ENCODE measurements at places on chromosomes 1 and 21. TPM values are rescaled to one million over a fixed set of nuclear protein-coding genes. Genes with fewer than 3 reads are reported as not detected.

- DNase-seq = no peak
These were observed 65.9 kb downstream of the TM2D1 start for GRCh38 chr1:61659061-61659460.

GRCh38 chr1:192418552-192419285 is 101.9 kb downstream of the RGS21 start:
- DNase-seq = no peak

GRCh38 chr1:206716870-206717673 is 32.4 kb downstream of the MAPKAPK2 start:
- no peak for DNase-seq

- DNase-seq = no peak
These were observed 125.9 kb downstream of the RHOU start for GRCh38 chr1:228860911-228861831.

- no peak for DNase-seq
These were observed 491.2 kb upstream of the USP24 start for GRCh38 chr1:55706397-55706796.

DNA sequence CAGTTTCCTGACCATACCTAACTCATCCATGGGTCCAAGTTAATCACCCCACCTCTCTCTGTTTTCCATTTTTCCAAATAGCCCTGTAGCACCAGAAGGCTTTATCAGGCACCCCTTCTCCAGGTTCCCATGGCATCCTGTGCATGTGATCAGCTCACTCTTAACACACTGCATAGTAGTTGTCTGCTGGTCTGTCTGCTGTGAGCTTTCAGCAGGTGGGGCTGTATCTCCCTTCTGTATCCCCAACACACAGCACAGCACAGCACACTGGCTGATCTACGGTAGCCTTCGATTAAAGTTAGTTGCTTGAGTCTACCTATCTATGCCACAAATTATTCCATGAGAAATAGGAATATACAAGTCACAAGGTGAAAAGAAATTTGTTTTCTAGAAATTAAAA is 54.3 kb upstream of the C1orf198 start:
- no peak for DNase-seq

GRCh38 chr1:57204091-57204490 is 219.8 kb downstream of the DAB1 start:
- no peak for DNase-seq

GRCh38 chr1:27296773-27297291 is 25.1 kb upstream of the TMEM222 start:
- no peak for DNase-seq

GRCh38 chr1:175191659-175192058 is 917 bp downstream of the KIAA0040 start:
- no peak for DNase-seq

- DNase-seq = no peak
These were observed 103.4 kb upstream of the KCNE2 start for GRCh38 chr21:34260277-34261008.

GRCh38 chr1:114063544-114063943 is 84.3 kb downstream of the OLFML3 start:
- DNase-seq = no peak

DNA sequence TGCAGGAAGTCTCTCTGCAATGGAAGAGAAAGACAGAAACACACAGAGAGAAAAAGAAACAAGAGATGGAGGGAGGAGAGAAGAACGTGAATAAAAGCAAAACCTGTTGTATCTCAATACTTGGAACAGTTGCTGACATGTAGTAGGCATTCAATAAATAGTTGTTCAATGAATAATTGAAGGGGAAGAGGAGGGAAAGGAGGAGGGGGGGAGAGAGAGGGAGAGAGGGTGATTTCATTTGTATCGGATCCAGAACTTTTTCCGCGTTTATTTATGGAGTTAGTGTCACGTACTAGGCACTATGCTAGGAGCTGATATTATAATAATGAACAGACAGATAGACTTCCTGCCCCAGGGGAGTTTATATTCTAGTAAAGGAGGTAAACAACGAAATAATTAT is 144.1 kb downstream of the OMA1 start:
- DNase-seq = no peak

DNA sequence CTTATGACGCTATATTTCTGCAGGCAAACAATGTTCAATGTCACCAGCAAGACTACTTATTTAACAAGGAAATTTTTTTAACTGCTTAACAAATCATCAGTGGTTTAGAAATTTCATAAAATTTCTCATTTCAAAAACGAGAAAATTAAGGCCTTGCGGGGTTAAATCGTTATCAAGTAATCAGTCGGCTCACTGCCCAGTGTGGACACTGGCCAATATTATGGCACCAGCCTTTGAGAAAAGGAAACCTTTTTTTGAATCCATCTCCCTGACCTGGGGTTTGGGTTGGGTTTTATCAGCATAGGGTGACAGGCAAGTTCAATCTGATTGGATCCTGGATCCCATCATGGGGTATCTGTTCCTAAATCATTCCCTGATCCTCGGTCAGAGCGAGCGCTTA is 461.2 kb downstream of the SETD4 start:
- no peak for DNase-seq

GRCh38 chr1:151047591-151047924 is at the start of gene C1orf56:
TSS of gene C1orf56 (plus strand) at chr1:151047751. CDS start at chr1:151047848, 97 bp downstream.
- DNase-seq = peak; percentile 47

- no peak for DNase-seq
These were observed 64.4 kb downstream of the LHX9 start for GRCh38 chr1:197981561-197981960.

DNA sequence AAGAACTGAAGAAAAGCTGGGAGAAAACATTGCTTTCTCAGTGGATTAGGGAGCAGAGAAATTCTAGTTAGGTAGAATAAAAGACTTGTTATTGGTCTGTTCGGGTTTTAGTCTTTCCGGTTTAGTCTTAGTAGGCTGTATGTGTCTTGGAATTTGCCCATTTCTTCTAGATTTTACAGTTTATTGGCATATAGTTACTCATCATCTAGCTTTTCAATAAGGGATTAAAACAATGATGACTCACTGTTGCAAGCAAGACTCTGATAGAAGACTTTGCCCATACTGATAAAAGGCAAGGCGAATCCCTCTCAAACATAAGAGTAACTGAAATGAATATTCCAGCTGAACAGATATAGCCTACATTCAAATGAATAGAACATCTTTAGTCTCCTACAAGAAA is 62.3 kb downstream of the GPR137B start:
- DNase-seq = no peak

DNA sequence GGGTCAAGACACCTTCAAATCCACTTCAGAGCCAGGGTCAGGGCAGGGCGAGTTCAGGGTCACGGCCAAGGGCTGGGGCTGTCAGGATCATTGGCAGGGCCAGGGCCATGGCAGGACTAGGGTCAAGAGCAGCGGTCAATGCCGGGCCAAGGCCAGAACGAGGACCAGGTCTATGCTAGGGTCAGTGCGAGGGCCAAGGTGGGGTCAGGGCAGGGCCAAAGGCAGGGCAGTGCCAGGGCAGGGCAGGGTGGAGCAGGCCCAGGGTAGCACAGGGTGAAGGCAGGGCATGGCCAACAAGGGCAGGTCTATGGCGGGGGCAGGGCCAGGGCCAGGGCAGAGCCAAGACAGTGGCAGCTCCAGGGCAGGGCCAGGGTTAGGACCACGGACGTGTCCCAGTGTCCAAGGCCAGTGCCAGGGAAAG is 154.0 kb downstream of the LIPI start:
- DNase-seq = no peak

- DNase-seq = no peak
These were observed 94.1 kb downstream of the CNIH3 start for GRCh38 chr1:224710196-224710595.

DNA sequence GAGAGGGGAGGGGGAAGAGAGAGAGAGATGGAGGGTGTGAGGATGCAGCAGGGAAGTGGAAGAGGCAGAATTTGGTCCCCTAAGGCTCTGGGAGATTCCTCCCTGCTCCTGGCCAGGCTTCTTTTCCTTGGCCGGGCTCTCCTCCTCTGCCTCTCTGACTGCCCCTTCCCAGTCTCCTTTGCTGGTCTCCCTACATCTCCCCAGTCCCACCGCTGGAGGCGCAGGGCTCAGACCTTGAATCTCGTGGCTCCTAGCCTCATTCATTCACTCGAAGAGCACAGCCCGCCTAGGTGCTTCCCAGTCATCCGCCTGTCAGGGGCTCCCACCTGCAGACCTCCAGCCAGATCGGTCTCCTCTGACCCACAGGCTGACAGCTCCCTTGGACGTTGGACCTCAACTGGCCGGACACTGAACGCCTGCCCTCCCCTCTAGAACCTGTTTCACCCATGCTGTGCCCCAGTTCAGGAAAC is 76.5 kb downstream of the VWA5B1 start:
- no peak for DNase-seq

GRCh38 chr1:170831276-170831675 is 104.1 kb upstream of the MROH9 start:
- no peak for DNase-seq

DNA sequence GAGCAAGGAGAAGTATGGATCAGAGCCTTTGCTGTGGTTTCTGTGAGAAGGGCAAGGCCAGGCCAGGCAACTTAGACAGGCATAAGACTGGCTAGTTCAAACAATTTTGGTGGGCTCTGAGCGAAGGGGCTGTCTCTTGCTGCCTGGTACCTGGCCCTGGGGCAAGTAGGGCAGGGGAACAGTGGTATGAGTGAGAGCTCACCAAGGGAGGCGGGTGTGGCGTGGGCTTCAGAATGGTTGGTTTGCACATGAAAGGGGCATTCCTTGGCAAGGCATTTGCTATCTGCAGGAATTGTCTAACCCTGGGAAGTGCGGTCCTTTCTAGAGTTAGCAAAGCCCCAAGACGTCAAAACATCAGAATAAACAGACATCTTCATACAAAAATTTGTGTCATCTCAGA is 210.5 kb downstream of the CAMTA1 start:
- no peak for DNase-seq

DNA sequence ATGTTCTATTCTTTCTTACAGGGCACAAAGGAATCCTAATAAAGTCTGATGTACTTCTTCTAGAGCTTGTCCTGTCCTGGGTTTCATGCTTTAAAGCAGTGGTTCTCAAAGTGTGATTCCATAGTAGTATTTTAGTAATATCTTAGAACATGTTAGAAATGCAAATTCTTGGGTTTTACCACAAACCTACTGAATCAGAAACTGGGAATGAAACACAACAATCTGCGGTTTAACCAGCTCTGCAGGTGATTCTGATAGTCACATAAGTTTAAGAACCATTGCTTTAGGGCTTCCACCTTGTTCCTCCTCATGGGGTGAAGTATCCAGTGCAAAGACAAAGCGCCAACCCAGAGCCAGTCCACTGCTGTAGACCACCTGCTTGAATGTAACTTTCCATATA is 41.1 kb downstream of the NGF start:
- no peak for DNase-seq

GRCh38 chr1:89060091-89060490 is 4.9 kb downstream of the GBP1 start:
- DNase-seq = no peak

The HCRTR1 gene
- polyA plus RNA-seq = 0.38 TPM

The PLCH2 gene
- polyA plus RNA-seq = 0.47 TPM

The KRTAP10-9 gene
- not detected for polyA plus RNA-seq

The C4BPA gene
- 0.47 TPM for polyA plus RNA-seq

The ZNF683 gene
- polyA plus RNA-seq = not detected

The LMO4 gene
- 133 TPM for polyA plus RNA-seq

The SLC1A7 gene
- polyA plus RNA-seq = 0.08 TPM

The RAD54L gene
- polyA plus RNA-seq = 12.8 TPM

The CNTN2 gene
- 0.69 TPM for polyA plus RNA-seq
